Neural crest cell (in vitro differentiated cells): ENCODE measurements at places on chromosomes 7 and 10. TPM values are rescaled to one million over a fixed set of nuclear protein-coding genes. Genes with fewer than 3 reads are reported as not detected.

SVOPL gene
- total RNA-seq, result not detected in 2 replicates

- no peak overlapping the region for H3K27ac ChIP-seq
- peaks cover 4% of the 10 kb centered on the region for H3K36me3 ChIP-seq
- H3K4me3 ChIP-seq, result no peak overlapping the region
- no peak for DNase-seq
- H3K4me1 ChIP-seq, result peaks cover 34% of the 10 kb centered on the region
Observed at GRCh38 chr10:35331894-35332640, 4.2 kb upstream of the CCNY start.

- H3K27ac ChIP-seq, result peak overlapping the region; percentile 32
- no peak for DNase-seq
- no peaks in the 10 kb centered on the region for H3K27me3 ChIP-seq
- peaks cover 9% of the 10 kb centered on the region for H3K4me1 ChIP-seq
- no peaks in the 10 kb centered on the region for H3K36me3 ChIP-seq
- H3K4me3 ChIP-seq, result no peak overlapping the region
Observed at GRCh38 chr7:71661671-71662224, 529.8 kb downstream of the GALNT17 start.

DNA sequence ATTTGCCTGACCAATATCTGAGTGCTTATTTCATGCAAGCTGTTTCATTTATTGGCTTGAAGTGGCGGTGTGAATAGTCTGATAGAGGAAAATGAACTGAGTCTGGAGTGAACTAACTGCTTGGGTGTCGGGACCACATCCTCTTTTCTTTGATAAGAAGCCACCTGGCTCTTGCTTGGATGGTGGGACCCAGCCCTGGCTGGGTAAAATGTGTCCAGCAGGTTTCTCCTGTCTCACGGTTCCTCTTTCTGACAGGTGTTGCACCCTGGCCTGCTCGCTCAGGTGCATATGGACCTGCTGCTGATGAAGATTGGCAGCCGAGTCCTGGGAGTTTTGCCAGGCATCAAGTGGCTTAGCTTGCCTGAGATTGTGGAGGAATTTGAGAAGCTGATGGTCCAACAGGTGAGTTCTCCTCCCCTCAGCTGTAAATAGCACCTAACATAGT is 1.6 kb downstream of the ADCK2 start:
- peak overlapping the region; percentile 84 for H3K4me3 ChIP-seq
- no peak overlapping the region for H3K27ac ChIP-seq
- H3K36me3 ChIP-seq, result no peaks in the 10 kb centered on the region
- peaks cover 3% of the 10 kb centered on the region for H3K27me3 ChIP-seq
- H3K4me1 ChIP-seq, result peaks cover 31% of the 10 kb centered on the region
- no peak for DNase-seq

DNA sequence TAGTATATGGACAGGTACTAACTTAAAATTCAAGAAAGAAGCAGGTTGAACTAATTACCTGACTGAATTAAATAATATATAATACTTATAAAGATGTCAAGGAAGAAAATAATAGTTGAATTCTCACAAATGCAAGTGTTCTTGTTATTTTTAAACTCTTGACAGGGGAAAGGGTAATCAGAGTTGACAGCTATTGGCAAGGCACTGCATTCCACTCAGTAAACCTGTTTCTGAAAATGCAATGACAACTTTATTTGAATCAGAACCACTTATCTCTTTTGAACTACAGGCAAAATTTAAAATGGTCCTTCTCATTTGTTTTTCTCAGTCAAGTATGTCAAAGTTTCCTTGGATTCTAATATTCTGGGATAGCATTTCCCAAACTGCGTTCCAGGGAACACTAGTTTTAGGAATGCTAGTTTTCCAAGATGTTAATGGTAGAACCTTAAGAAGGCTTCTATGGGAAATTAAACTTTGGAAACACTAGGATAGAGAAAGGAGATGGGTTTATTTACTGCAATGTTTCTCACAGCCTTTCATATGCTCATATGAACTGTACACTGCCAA is 103.7 kb upstream of the LRRN3 start:
- H3K27ac ChIP-seq, result no peak overlapping the region
- no peaks in the 10 kb centered on the region for H3K27me3 ChIP-seq
- H3K4me1 ChIP-seq, result no peaks in the 10 kb centered on the region
- H3K4me3 ChIP-seq, result no peak overlapping the region
- no peaks in the 10 kb centered on the region for H3K36me3 ChIP-seq
- DNase-seq, result no peak

ACTL6B gene
- total RNA-seq, result 2.4 and 3.1 TPM in 2 replicates

- no peak for DNase-seq
- H3K27ac ChIP-seq, result peak overlapping the region; percentile 12
- no peaks in the 10 kb centered on the region for H3K36me3 ChIP-seq
- H3K4me1 ChIP-seq, result peaks cover 11% of the 10 kb centered on the region
- H3K27me3 ChIP-seq, result no peaks in the 10 kb centered on the region
Observed at GRCh38 chr7:26348234-26348851, 56.7 kb downstream of the SNX10 start.

DNA sequence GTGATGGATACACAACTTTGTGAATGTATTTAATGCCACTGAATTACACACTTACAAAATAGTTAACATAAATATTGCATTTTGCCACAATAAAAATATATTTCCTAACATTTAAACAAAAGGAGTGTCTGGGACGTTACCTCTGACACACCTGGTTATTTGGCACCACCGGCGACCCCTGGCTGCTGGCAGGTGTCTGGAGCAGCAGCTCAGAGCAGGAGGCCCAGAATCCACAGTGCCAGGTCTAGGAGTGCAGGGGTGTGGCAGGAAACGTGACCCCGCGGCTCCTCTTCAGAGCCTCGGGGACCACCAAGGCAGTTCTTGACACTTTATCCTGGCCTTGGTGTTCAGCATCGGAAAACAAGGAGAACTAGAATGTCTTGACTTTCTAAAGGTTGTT is 46.3 kb downstream of the MGMT start:
- H3K4me3 ChIP-seq, result no peak overlapping the region
- no peaks in the 10 kb centered on the region for H3K4me1 ChIP-seq
- peaks cover 5% of the 10 kb centered on the region for H3K36me3 ChIP-seq

- no peak overlapping the region for H3K27ac ChIP-seq
- no peaks in the 10 kb centered on the region for H3K27me3 ChIP-seq
- no peak overlapping the region for H3K4me3 ChIP-seq
- H3K4me1 ChIP-seq, result peaks cover 3% of the 10 kb centered on the region
- DNase-seq, result no peak
- H3K36me3 ChIP-seq, result peaks cover 10% of the 10 kb centered on the region
Observed at GRCh38 chr10:21969326-21970287, 33.9 kb downstream of the DNAJC1 start.

CTAGE6 gene
- not detected in 2 replicates for total RNA-seq

- no peaks in the 10 kb centered on the region for H3K27me3 ChIP-seq
- H3K27ac ChIP-seq, result no peak overlapping the region
- no peaks in the 10 kb centered on the region for H3K36me3 ChIP-seq
- DNase-seq, result no peak
- H3K4me1 ChIP-seq, result no peaks in the 10 kb centered on the region
Observed at GRCh38 chr7:40646717-40647116, 511.9 kb downstream of the SUGCT start.

OR2A12 gene
- not detected in 2 replicates for total RNA-seq

GRCh38 chr7:75945297-75946168 is 30.6 kb downstream of the POR start:
- no peak for DNase-seq
- no peak overlapping the region for H3K27ac ChIP-seq
- peaks cover 21% of the 10 kb centered on the region for H3K4me1 ChIP-seq
- no peaks in the 10 kb centered on the region for H3K36me3 ChIP-seq
- no peak overlapping the region for H3K4me3 ChIP-seq
- H3K27me3 ChIP-seq, result no peaks in the 10 kb centered on the region

TLX1 gene
- total RNA-seq, result 0.16 and 0.33 TPM in 2 replicates

- H3K27me3 ChIP-seq, result no peaks in the 10 kb centered on the region
- no peaks in the 10 kb centered on the region for H3K4me1 ChIP-seq
- H3K36me3 ChIP-seq, result no peaks in the 10 kb centered on the region
- H3K4me3 ChIP-seq, result no peak overlapping the region
- no peak for DNase-seq
- H3K27ac ChIP-seq, result no peak overlapping the region
Observed at GRCh38 chr7:41029072-41029499, 673.8 kb downstream of the INHBA start.

- H3K27me3 ChIP-seq, result peaks cover 99% of the 10 kb centered on the region
- no peaks in the 10 kb centered on the region for H3K36me3 ChIP-seq
- peaks cover 17% of the 10 kb centered on the region for H3K4me1 ChIP-seq
- H3K4me3 ChIP-seq, result no peak overlapping the region
Observed at GRCh38 chr10:99519690-99520039, 13.1 kb upstream of the NKX2-3 start.

LRIT1 gene
- total RNA-seq, result not detected in 2 replicates
